ENCODE measurements at places on chromosomes 7 and 10. TPM values are rescaled to one million over a fixed set of nuclear protein-coding genes. Genes with fewer than 3 reads are reported as not detected.

Gene PRR15
- 1.5 TPM for polyA plus RNA-seq

Gene HPSE2
- polyA plus RNA-seq, result 3.5 TPM

Gene HTR7
- 0.21 TPM for polyA plus RNA-seq

Gene ZNF775
- 0.81 TPM for polyA plus RNA-seq

Gene FKBP6
- polyA plus RNA-seq, result not detected

Gene HMX2
- 0.08 TPM for polyA plus RNA-seq

Gene GHRHR
- not detected for polyA plus RNA-seq

Gene IFIT1B
- not detected for polyA plus RNA-seq

Gene PCLO
- 1.5 TPM for polyA plus RNA-seq
